CD8-positive, alpha-beta memory T cell (primary cell): ENCODE measurements at places on chromosomes 16 and 17.

GRCh38 chr16:47815655-47816054 is 340.1 kb downstream of the ABCC12 start:
- DNase-seq, result no peak

DNA sequence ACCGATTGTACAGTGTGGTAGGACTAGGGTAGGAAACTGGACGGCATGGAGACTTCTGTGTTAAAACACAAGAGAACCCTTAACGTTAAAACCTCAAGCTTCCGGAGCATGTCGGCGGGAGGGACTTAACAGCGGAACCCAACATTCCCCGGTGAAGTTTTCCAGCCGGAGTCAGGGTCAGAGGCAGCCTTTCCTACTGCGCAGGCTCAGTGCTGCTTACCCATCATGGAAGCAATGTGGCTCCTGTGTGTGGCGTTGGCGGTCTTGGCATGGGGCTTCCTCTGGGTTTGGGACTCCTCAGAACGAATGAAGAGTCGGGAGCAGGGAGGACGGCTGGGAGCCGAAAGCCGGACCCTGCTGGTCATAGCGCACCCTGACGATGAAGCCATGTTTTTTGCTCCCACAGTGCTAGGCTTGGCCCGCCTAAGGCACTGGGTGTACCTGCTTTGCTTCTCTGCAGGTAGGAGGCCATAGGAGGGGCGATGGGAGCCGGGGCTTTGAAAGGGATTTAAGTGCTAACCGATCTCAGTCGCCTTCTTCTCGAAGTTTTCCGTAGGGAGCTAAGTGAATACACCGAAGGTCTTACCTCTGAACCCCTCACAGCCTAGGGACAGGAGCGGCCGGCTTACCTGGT is at the start of gene PIGL:
Gene PIGL (plus strand): TSS at position 209 of the 634 bp plus-strand sequence. CDS start 17 bp downstream, at position 226.
- DNase-seq, result peak; percentile 72

GRCh38 chr17:76354317-76354729 is 607 bp upstream of the PRPSAP1 start:
- DNase-seq, result no peak

- no peak for DNase-seq
Measured at GRCh38 chr17:10768750-10769251, 35.1 kb downstream of the TMEM238L start.

DNA sequence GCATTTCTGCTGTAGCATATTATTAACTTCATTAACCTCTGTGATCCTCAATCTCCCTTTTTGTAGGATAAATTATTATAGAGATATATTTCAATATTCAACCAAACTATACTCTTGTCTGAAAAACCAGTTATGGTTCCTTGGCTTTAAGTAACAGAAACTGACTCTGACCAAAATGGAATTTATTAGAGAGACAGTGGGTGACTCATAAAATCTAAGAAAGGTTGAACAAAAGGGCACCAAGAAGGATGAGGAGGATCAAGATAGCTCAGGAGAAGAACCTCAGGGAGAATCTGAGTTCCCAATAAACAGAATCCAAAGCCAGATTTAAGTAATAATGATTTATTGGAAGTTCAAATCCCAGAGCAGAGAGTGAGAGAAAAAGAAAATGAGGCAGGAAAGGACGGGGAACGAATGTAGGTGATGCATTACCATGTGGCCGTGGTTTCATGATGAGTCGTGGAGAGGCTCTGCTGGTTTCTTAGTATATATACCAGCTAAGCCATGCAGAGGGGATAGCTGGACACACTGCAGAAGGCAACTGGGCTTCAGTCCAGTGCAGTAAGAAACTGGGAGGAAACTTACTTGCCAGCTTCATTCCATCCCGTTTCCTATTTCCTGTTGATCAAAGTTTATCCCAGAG is 151.5 kb upstream of the GOT2 start:
- no peak for DNase-seq

DNA sequence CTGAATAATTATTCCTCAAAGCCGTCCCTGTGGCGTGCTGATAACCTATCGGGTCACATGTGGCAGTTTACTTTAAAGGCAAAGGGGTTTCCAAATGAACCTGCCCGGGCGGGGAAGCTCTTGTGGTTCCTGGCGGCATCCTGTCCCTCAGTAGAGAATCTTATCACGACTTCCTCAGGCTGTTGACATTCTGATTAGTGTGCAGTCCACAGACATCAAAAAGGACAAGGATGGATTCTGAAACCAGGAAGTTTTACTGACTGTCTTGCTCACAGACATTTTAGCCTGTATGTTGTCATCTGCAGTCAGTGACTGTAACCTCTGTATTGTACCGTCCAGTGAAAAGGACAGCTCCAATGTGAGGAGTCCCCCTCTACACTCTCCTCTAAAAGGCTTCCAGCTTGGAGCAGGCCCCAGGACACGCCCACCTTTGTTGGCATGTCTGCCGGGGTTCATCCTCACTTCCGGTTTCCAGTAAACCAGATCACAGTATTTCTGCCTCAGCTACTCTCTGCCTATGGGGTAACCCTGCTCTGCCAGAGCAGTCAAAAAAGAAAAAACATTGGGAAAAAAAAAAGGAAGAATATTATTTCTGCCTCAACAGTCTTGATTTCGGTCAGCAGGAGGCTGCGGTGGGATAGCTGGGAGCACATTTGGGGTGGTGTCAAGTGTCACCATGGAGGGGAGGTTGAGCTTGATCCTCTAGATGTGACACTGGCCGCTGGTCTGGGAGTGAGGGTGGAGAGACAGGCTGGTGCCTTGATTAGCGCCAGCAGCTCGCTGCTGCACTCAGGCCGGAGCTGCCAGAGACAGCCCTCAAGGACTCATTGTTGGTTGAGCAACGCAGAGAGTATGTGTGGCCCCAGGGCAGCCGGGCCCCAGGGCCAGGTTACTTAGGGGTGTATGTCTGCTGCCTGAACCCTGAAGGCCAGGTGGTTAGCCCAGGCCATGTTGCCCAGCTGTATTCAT is 89.0 kb upstream of the DNAH17 start:
- peak; percentile 45 for DNase-seq

DNA sequence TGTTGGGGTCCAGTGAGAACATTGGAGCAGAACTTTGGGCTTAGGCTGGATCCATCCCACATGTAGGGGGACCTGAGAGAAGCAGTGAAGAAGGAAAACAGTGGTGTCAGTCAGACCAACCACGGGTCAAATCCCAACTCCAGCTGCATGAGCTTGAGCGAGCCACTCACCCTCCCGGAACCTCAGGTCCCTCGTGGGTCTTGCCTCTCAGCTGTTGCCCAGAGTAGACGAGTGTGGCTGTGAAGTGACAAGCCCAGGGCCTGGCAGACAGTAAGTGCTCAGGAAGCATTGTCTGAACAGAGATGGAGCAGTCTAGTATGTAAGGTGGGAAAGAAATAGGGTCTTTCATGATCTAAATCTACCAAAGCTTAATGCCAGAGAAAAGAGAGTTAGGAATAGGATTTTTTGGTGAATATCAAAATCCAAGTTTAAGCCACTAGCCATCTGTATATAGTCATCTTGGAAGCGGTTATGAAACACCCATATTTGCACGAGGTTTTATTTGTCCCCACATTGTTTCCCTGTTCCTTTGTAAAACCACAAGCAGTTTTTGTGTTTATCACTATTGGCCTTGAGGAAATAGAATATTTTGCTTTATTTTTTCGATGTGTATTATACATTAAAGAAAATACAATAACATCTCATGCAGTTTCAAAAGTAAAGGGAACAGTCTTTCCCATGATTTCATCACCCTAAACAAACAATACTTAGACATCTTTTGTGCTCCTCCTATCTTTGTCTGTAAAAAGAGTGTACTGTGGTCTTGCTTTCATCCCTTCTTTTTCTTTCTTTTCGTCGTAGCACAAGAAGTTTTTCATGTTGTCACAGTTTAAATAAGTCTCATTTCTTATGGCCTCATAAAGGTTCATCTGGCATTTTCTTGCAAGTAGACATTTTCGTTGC is 112.0 kb downstream of the CLEC16A start:
- DNase-seq, result no peak

DNA sequence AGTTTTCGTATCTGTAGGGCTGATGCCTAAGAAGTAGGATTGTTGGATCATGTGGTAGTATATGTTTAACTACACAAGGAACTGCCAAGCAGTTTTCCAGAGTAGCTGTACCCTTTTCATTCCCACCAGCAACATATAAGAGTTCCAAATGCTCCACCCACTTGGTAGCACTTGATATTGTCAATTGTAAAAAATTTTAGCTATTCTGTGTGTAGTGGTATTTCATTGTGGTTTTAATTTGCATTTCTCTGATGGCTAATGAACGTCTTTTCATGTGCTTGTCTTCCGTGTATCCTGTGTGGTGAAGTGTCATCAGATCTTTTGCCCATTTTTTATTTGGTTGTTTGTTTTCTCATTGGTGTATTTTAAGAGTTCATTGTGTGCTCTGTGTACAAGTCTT is 69.7 kb downstream of the TANC2 start:
- no peak for DNase-seq

DNA sequence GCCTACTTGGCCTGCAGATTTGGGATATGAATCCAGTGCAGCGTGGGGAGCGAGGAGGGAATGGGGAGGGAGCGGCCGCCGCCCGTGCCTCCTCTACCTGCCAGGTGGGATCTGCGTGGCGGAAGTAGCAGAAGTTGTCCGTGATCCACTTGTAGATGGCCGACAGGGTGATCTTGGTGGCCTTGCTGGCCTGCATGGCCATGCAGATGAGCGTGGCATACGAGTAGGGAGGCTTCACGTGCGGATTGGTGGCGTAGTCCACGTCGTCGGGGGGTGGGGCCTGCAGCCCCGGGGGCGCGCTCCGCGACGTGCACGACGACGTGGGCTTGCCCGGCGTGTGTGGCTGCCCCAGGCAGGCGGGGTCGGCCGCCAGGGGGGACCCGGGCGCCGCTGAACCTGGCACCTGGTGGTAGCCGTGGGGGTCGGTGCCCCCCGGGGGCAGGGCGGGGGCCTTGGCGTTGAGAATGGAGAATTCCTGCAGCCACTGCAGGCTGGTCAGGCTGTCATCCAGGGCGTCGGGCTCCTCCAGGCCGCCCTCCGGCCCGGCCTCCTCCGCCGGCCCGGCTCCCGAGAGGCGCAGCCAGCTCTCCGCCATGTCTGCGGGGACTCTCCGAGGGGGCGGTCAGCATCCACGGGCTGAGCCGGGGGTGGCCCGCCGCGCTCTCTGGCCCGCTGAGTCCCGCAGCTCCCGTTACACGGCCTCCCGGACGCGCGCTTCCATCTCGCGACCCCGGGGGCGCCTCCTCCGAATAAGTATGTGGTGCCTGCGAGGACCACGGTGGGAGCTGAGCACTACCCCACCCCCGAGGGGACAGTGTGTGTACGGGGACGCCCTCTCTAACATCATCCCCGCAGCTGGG is 1.0 kb downstream of the FOXJ1 start:
- peak; percentile 46 for DNase-seq

GRCh38 chr17:43576563-43577229 is 30.6 kb upstream of the ETV4 start:
- DNase-seq, result peak; percentile 55

DNA sequence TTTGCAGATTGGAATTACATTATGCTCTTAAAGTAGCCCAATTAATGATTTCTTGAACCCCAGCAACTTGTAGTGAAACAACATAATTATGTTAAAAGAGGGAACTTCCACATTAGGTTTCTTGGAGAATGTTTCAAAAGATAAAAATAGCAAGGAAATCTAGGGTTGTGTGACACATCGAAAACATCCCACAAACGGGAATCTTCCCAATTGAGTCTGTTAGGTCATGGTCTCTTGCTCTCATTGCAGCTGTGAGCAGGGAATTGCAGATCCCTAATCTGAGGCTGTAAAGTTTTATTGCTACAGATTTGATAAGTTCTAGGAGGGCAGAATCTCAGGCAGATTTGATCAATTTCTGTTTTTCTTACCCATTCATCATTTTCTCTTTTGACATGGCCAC is 6.7 kb upstream of the LPO start:
- no peak for DNase-seq

- peak; percentile 26 for DNase-seq
Measured at GRCh38 chr17:76659928-76660655, 16.5 kb upstream of the ST6GALNAC1 start.

DNA sequence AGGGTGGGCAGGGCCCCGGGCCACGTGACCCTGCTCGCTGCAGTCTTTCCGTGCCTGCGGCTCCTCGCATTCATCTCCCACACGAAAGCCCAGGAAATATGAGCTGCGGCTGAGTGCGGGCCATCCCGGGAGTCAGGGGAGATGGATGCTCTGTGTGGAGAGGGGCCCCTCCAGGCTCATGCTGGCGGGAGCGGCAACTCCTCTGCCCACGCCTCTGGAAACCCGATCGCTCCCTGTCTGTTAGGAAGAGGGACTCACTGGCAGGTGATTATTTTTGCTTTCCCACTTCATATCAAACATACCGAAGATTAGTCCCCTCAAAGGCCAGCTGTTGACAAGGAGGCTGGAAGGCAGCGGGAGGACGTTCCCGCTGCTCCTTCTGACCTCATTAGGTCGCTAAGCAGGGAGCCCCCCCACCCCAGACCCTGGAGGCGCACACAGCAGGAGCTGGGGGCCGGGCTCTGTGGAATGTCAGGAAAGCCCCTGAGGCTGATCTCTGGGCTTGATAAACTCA is 228.5 kb downstream of the FOXL1 start:
- DNase-seq, result no peak

GRCh38 chr16:54540525-54541180 is 254.1 kb upstream of the IRX3 start:
- no peak for DNase-seq

DNA sequence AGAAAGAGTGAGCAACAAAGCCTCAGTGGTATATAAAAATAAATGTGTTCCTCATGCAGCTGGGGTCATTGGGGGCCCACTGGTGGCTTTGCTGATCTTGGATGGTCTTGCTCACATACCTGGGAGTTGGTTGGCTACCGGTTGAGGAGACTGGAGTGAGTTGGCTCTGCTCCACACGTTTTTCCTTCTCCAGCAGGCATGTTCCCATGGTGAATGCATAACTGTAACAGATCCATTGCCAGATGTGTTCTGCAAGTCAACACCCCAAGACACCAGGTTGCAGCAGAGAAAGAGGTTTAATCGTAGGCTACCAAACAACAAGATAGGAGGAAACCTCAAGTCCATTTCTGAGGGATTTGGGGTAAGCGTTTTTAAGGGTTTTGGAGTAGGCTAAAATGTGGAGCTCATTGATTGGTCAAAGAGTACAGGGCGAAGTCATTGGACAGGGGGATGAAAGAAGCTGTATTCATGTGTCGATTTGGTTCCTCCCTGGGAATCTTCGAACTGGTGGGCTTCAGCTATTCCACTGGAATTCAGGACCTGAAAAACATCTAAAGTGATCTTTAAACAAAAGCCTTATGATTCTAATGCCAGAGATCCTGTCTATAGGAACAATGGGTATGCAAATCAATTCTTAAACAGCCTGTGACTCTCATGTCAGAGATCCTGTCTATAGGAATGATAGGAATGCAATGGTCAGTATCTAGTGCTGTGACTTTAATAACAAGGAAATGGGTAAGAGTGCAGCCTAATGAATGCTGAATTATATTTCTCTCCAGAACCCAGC is 467.5 kb upstream of the C16orf82 start:
- no peak for DNase-seq

GRCh38 chr17:21742326-21742725 is 50.0 kb downstream of the KCNJ18 start:
- no peak for DNase-seq

- peak; percentile 19 for DNase-seq
Measured at GRCh38 chr17:41496803-41497484, 7.2 kb upstream of the KRT36 start.

DNA sequence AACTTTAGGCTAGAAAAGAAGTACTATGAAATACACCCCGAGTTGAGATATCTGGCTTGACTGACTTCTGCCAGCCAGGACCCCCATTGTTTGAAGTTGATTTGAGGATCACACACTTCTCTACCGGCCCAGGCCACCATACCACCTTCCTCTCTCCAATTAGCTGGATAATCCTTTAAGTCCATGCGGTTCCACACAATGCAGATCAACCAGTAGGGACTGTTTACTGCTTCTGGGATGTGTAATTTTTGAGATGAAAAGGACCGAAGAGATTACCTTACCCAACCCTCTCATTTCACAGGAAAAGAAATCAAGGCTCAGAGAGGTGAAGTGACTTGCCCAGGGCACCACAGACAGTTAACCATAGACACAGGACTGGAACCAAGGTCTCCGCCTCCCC is 20.5 kb downstream of the ERN1 start:
- no peak for DNase-seq
